Hematopoietic multipotent progenitor cell treated with erythropoietin and hydrocortisone succinate and interleukin-3 and kit ligand, for 8 days (in vitro differentiated cells): ENCODE measurements at places on chromosomes 6 and 20.

DNA sequence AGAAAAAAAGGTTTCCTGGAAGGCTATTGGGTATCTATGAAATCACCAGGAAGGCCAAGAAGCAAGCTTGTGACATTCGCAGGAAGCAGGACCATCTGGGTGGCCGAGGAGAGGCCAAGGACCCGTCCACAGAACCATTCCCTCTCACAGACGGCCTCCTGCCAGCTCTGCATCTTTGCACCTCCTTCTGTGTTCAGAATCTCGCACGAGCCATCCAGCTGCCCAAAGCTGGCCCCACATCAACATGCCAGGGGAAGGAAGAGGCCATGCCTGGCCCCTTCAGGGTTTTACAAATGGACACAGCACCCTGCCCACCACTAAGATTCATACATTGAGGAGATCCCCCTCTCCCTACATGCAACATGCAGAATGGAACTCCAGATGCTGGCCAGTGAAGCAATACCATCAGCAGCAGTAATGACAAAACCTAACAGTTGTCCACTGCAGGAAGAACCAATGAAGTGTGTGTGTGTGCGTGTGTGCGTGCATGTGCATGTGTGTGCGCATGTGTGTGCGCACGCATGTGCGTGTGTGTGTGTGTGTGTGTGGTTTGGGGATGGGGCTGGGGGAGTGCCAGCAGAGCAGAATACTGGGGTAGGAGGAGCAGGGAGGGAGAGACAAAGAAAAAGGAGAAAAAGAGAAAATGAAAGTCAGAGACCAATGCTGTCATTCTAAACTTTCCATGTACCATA, 184.2 kb upstream of the FOXQ1 start:
- no peak for DNase-seq

- DNase-seq, result no peak
These were observed 198.4 kb upstream of the SOX4 start for GRCh38 chr6:21395121-21395520.

- DNase-seq, result no peak
These were observed 45.2 kb downstream of the DZANK1 start for GRCh38 chr20:18421608-18422007.

DNA sequence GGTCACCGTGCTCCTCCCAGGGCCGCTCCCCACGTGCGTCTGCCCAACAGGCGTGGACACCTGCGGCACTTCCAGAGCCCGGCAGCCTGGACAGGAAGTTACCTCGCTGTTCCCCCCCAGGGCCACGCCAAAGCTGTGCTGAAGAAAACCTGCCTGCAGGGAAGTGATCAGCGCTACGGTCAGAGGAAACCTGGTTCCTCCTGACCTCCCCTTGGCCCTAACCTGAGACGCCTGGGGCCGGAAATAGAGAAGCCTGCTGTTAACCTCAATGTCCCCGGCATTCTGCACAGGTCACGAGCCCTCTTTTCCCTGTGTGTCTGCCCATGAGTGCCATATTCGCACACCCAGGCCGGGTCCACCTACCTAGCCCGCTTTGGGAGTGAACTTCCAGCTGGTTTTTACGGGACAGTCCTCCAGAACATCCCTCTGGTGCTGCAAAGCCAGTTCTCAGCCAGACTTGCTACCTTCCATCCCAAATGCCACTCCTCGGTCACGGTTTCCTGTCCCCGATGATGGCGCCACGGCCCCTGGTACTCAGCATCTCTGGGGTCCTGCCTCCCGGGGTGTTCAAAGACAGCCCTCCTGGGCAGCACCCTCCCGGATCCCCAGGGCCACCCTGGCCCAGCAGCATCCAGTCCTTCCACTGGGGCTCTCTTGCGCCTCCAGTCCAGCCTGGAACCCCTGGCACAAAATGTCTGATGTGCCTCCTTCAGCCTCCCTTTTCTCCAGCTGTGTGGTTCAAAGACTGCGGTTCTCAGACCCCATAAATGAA, 12.0 kb upstream of the IRF4 start:
- DNase-seq, result no peak

GRCh38 chr6:137707590-137708360, 159.3 kb upstream of the TNFAIP3 start:
- DNase-seq, result peak; percentile 83

GRCh38 chr6:124881898-124882578, 80.2 kb upstream of the RNF217 start:
- DNase-seq, result no peak

GRCh38 chr6:158158748-158159147, 9.3 kb downstream of the SERAC1 start:
- DNase-seq, result no peak

GRCh38 chr6:45721665-45722064, 294.0 kb downstream of the CLIC5 start:
- DNase-seq, result no peak
